KG1 (cell line): ENCODE measurements at places on chromosomes 2 and 18.

DNA sequence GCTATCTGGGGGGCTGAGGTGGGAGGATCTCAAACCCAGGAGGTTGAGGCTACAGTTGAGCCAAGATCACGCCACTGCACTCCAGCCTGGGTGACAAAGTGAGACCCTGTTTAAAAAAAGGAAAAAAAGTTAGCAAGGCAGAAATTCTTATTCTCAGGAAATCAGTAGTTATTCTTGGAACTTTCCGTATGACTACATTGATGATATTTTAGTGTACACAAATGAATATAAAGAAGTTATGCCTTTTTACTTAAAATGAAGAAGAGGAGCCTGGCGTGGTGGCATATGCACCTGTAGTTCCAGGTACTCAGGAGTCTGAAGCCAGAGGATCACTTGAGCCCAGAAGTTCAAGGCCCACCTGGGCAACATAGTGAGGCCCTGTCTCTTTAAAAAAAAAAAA, 7.4 kb downstream of the SPDYA start:
- DNase-seq = no peak

DNA sequence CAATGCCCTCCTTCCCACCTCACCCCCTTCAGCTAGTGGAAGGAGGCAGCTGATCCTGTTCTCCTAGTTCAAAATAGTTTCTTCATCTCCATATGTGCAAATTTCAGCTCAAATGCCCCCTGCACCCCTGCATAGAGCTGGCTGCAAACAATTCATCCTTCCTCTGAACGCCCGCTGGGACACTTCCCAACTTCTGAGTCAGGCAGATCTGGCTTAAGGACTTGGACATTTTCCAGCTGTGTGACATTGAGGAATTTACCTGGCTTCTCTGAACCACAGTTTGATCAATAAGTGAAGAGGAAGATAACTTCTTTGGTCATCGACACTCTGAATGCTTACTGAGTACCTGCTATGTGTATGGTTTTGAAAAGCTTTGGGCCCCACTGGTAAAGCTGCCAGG, 23.5 kb downstream of the PTGR3 start:
- DNase-seq = no peak

DNA sequence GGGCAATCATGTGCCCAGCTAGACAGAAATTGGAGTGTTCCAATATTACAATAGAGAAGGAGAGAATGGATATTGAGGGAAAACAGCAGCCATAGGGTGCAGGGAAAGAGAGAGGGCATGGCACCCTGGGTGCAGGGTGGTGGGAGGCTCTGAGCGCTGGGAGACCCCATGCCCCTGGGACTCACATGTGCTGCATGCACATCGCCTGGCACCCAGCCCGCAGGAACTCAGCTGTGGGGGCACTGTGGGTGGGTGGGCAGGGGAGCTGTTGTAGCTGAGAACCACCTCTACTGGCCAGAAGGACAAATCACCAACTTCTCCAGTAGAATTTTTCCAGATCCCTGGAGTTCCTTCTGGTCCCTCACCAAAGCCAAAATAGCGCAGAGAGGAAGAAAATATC, 7.2 kb upstream of the NEURL3 start:
- no peak for DNase-seq

DNA sequence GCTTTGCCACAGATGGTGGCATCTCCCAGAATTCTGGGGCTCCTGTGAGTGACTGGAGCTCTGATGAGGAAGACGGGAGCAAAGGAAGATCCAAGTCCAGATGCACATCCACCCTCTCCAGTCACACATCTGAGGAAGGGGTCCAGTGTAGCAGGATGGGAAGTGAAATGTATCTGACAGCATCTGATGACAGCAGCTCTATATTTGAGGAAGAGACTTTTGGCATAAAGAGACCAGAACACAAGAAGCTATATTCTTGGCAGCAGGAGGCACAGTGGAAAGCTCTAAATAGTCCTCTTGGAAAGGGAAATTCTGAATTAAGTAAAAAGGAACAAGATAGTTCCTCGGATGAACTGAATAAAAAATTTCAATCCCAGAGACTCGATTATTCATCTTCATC, 23.5 kb upstream of the C1GALT1C1L start:
- no peak for DNase-seq

DNA sequence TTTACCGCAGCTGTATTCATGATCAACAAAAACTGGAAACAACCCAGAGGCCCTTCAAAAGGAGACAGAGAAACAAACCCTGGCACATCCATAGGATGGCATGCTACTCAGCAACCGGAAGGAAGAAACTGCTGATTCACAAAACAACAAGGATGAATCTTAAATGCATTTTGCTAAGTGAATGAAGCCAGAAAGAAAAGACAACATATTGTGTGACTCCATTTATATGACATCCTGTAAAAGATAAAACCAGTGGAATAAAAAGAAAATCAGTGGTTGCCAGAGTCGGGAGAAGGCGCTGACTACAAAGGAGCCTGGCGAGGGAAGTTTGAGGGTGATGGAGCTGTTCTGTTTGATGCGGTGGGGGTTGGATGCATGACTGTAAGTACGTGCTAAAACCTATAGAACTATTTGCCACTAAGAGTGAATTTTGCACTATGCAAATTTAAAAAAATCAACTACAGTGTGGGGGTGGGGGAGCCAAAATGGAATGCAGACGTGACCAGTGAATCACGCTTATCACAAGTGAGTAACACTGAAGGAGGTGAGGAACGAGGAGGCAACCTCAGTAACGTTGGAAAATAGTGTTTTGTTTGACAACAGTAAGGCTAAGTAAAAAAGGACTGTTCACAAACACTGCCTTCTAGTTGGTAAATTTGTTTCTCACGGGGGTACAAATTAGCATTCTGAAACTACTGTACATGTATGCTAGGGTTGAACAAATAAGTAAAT, 108.9 kb downstream of the INHBB start:
- DNase-seq = no peak

- no peak for DNase-seq
These were observed 700.3 kb downstream of the DCC start for GRCh38 chr18:53040286-53040685.

DNA sequence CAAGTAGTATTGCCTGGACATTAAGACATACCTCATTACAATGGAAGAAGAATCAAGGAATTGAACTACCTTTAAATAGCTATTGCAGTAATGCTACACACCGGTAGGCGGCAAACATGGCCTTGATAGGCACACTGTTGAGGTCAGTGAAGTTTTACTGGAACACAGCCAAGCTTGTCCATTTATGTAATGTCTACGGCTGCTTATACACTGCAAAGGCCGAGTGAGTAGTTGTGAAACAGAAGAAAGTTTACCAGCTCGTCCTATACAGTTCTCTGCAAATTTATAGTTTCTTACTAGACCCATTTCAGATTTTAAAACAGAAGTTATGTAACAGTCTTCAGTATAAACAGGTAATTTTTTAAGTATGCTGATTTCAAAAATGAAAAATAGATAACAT, 38.8 kb downstream of the PPP4R1 start:
- no peak for DNase-seq

DNA sequence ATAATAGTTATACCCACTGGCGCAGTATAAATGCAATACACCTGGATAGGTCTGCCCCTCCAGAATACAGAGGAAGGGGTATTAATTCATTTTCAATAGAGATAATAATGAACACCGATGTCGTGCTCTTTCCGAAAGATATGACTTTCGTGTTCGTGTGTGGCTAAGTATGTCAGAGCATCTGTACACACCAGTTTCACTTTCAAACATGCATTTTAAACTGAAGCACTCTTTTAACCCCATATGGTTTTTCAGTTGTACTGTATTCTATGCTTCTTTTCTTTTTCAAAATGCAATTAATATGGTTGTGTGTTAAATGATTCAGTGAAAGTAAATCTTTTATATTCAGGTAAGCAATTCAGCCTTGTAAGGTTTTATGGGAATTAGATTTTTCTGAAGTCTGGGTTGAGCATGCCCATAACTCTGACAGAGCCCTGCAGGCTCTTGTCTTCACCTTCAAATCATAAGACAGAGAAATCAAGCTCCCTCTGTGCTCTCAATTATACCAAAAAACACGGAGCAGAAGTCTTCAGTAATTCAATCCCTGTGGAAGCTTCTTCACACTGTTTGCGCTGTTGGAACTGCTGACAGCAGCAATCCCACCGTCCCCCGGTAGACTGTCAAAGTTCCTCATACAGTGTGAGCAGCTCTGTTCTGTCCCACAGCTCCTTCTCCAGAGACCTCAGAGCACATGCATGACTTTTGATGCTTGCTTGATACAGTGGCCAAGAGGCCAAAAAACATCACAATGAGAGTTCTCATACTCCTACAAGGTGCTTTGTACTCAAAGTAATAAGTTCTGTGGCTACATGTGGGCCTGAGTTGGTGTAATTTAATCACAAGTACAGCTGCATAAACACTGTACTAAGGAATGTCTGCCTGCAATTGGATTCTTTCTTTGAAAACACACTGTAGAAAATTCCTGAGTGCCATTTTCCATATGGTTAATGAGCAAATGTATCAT, 186.8 kb downstream of the ZNF521 start:
- DNase-seq = no peak

DNA sequence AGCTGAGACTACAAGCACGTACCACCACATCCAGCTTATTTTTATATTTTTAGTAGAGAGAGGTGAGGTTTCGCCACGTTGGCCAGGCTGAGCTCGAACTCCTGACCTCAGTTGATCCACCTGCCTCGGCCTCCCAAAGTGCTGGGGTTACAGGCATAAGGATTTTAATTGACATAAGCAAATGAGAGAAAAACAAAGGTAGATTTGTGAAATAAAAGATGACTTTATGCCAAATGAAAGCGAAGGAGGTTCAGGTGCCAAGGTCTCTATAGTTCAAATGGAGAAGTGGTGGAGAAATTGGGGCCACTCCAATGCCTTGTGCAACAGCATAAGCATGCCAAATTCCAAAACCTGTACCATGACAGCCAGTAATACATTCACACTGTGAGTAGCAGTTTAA, 180.6 kb downstream of the MREG start:
- no peak for DNase-seq

- no peak for DNase-seq
These were observed 532.2 kb downstream of the RIT2 start for GRCh38 chr18:42583283-42583731.

DNA sequence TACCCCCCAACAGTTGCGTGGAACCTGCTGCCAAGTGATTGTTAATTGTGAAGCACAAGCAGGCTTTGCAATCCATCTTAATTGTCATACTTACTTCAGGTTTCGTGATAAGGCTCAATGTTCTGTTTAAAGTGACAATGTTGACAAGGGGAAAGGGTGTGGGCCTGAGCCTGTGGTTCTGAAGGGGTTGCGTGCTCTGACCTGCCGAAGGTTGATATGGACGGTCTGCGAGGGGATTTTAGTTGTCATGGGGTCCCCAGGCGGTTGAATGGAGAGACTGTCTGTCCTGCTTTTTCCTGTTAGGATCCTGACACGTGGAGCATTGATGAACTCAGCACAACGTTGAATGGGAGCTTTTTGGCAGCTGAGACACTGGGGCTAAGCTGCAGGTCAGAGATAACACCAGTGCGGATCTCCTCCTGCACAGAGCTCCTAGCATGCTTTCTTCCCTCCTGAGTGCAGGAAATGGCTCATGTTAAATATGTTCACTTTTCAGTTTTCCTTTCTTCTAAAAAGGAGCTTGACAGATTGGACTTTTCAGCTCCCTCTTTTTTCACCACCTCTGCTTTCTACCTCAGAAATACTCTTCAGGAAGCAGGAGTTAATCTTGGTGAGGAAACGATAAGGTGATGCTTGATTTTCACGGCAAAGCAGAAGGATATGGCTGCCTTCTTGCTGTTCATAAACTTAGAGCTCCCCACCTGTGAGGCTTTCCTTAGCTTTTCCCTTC, 62.9 kb upstream of the ZEB2 start:
- DNase-seq = no peak

GRCh38 chr2:136492901-136493300, 272.4 kb upstream of the THSD7B start:
- DNase-seq = no peak

- DNase-seq = no peak
These were observed 29.2 kb downstream of the AGAP1 start for GRCh38 chr2:235523021-235523420.

- DNase-seq = no peak
These were observed 508.8 kb downstream of the ZEB2 start for GRCh38 chr2:144011098-144011497.

GRCh38 chr2:120305937-120306490, 39.9 kb upstream of the INHBB start:
- DNase-seq = no peak

GRCh38 chr18:45774065-45774521, 50.1 kb downstream of the SLC14A1 start:
- no peak for DNase-seq

DNA sequence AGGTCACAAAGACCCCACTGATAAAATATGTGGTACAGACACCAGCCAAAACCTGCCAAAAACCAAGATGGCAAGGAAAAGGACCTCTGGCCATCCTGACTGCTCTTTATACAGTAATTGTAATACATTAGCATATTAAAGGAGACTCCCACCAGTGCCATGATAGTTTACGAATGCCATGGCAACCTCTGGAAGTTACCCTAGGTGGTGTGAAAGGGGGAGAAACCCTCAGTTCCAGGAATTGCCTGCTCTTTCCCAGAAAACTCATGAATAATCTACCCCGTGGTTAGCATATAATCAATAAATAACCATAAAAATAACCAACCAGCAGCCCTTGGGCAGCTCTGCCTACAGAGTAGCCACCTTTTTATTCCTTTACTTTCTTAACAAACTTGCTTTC, 129.8 kb upstream of the EPB41L3 start:
- no peak for DNase-seq

GRCh38 chr18:79971211-79971952, 6.9 kb downstream of the HSBP1L1 start:
- DNase-seq = no peak

GRCh38 chr2:227655454-227655853, 11.2 kb upstream of the SCYGR5 start:
- no peak for DNase-seq

GRCh38 chr2:17156086-17156485, 362.2 kb downstream of the RAD51AP2 start:
- no peak for DNase-seq

- peak; percentile 43 for DNase-seq
These were observed 22.0 kb downstream of the SMAD7 start for GRCh38 chr18:48928787-48929186.

- no peak for DNase-seq
These were observed 17.9 kb upstream of the SPTBN1 start for GRCh38 chr2:54438271-54438670.

GRCh38 chr2:128623776-128624761, 305.4 kb upstream of the HS6ST1 start:
- peak; percentile 16 for DNase-seq

- DNase-seq = no peak
These were observed 353.1 kb downstream of the NUP35 start for GRCh38 chr2:183477296-183477695.

DNA sequence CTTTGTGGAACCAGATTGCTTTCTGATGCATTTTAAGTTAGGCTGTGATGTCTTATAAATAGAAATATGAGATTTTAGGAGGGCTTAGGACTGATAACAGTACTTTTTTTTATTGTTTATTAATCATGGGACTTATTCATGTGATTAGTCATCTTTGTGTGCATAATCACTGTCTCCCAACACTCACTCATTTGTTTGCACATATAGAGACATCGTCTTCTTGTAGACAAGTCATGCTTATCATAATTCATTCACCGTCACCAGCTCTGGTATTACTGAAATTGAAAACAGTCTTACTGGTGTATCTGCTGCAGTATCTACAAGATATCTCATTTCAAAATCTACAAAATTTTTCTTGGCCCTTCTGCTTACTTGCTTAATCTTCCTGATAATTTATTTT, 45.8 kb downstream of the WDR7 start:
- DNase-seq = no peak

GRCh38 chr2:46835520-46835919, 80.1 kb downstream of the MCFD2 start:
- DNase-seq = no peak

- no peak for DNase-seq
These were observed 26.1 kb upstream of the AAK1 start for GRCh38 chr2:69669666-69670065.
